Cerebellum (tissue), 4 donors: ENCODE measurements at places on chromosomes 3 and 15.

GRCh38 chr3:124761250-124761796, 31.1 kb downstream of the UMPS start:
- DNase-seq = peak; percentile 80

- peak; percentile 64 for DNase-seq
These were observed 11.0 kb downstream of the MRAS start for GRCh38 chr3:138359148-138359918.

DNA sequence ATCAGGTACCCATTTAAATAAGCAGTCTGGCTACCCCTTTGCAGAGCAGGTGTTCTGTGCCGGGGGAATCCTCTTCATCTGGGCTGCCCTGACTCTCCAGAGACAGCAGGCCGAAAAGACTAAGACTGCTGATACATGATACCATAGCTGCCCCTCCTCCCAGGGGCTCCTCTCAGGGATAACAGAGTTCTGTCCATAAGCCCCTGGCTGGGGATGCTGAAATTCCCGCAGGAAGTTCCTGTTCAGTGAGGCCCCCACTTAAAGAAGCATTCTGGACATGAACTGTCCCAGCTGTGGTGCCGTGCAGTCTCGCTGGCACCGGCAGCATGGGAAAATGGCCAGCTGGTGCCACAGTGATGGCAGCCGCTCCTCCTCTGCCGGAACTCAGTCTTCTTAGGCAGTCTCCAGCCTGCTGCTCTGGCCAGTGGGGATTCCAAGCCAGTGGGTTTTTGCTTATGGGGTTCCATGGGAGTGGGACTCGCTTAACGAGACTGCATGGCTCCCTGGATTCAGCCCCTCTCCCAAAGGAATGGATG, 1026.2 kb downstream of the NAALADL2 start:
- no peak for DNase-seq

DNA sequence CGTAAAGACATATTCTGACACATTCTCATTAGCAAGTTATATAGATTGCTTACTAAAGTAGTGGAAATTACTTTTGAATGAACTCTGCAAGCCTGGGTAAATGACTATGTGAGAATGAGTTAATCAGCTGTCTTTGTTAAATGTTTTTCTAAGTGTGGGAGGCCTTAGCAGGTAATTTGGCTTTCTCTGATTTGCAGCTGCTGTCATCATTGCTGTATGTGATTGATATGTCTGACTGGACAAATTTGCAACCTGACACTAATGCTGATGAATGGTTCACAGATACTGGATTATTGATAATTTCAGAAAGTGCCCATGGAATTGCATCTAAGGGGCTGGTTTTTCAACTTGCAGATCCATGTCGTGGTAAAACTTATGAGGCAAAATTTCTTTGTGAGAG, 372.2 kb upstream of the SGO1 start:
- DNase-seq = no peak

DNA sequence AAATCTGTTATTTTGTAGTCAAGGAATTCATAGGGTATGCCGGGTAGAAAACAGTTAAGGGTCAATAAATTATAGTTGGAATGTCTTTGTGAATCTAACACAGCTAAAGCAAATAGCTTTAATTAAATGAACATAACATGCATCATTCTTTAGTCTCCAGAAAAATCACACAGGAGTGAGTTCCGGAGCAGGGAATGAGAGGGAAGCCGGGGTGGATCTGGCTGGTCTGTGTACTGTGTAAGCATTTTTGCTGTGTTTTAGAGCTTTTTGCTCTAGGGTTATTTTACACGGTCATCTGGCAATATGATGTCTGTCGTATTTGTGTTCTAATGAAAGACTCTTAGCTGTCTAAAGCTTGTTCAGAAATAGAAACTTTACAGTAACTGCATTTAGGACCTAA, 57.5 kb downstream of the MED12L start:
- no peak for DNase-seq

GRCh38 chr3:178709051-178709450, 172.8 kb downstream of the KCNMB2 start:
- DNase-seq = no peak

DNA sequence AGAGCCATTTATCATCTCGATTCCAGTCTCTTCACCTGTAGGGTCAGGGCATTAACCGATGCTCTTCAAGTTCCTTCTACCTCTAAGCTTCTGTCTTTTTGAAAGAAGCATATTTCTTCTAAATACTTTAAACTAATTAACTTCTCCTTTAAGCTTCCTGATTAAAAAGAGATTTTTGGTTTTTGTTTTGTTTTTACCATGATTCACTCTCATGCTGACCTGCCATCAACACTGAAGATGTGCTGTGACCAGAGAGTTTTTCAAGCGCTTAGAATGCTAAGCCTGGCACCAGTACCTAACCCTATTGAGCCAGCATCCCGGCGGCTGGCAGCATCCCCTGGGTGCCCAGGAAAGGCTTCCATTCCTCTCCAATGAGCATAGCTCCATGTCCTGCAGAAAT, 89.3 kb downstream of the FOXP1 start:
- DNase-seq = no peak

- no peak for DNase-seq
These were observed 109.7 kb downstream of the UBE2E2 start for GRCh38 chr3:23312866-23313265.

- no peak for DNase-seq
These were observed 19.1 kb upstream of the XIRP1 start for GRCh38 chr3:39211332-39212130.

- no peak for DNase-seq
These were observed 10.8 kb downstream of the GLYCTK start for GRCh38 chr3:52298149-52299098.
